ENCODE measurements at places on chromosomes 2 and 18.

GRCh38 chr2:208062113-208062512 lies 36.8 kb upstream of the PLEKHM3 start:
- H3K27me3 ChIP-seq: no peaks in the 10 kb centered on the region
- no peaks in the 10 kb centered on the region for H3K36me3 ChIP-seq
- H3K4me3 ChIP-seq: no peak overlapping the region

- H3K4me3 ChIP-seq: no peak overlapping the region
- no peaks in the 10 kb centered on the region for H3K27me3 ChIP-seq
- no peak for DNase-seq
- H3K36me3 ChIP-seq: peaks cover 39% of the 10 kb centered on the region
- H3K27ac ChIP-seq: no peak overlapping the region
Measured at GRCh38 chr2:20617892-20618467, 32.9 kb downstream of the HS1BP3 start.

GRCh38 chr2:218218268-218219185 lies 1.5 kb downstream of the ARPC2 start:
- peak overlapping the region; percentile 94 for H3K27ac ChIP-seq
- peaks cover 46% of the 10 kb centered on the region for H3K4me1 ChIP-seq
- no peak for DNase-seq

GRCh38 chr2:238459081-238459629 lies 32.4 kb downstream of the ASB1 start:
- no peak overlapping the region for H3K4me3 ChIP-seq
- H3K27me3 ChIP-seq: no peaks in the 10 kb centered on the region
- H3K36me3 ChIP-seq: no peaks in the 10 kb centered on the region

GRCh38 chr2:227799202-227799601 lies 14.4 kb upstream of the CCL20 start:
- DNase-seq: no peak
- H3K4me1 ChIP-seq: no peaks in the 10 kb centered on the region
- H3K36me3 ChIP-seq: no peaks in the 10 kb centered on the region
- H3K27me3 ChIP-seq: peaks cover 4% of the 10 kb centered on the region
- H3K4me3 ChIP-seq: no peak overlapping the region

DNA sequence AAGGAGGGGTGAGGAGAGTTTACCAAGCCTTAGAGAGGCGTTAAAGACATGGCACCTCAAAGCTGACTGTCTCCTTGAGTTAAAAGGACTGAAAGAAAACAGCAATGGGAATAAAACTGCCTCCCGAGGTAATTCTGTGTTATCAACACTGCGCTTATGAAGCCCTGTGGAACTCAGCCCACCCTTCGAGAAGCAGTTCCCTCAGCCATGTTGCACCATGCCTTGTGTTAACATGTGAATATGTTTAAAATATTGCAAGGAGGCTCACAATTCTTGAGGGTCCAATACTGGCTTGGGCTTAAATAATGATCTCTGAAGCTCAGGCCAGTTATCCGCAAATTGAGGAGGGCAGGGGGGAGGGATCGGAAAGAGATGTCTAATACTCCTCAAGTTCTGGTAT lies 14.7 kb downstream of the KLF7 start:
- no peak overlapping the region for H3K27ac ChIP-seq
- no peaks in the 10 kb centered on the region for H3K36me3 ChIP-seq

GRCh38 chr18:33076601-33077000 lies 303.8 kb upstream of the KLHL14 start:
- H3K27me3 ChIP-seq: no peaks in the 10 kb centered on the region
- H3K4me1 ChIP-seq: no peaks in the 10 kb centered on the region
- no peak overlapping the region for H3K4me3 ChIP-seq
- no peak for DNase-seq
- no peak overlapping the region for H3K27ac ChIP-seq

DNA sequence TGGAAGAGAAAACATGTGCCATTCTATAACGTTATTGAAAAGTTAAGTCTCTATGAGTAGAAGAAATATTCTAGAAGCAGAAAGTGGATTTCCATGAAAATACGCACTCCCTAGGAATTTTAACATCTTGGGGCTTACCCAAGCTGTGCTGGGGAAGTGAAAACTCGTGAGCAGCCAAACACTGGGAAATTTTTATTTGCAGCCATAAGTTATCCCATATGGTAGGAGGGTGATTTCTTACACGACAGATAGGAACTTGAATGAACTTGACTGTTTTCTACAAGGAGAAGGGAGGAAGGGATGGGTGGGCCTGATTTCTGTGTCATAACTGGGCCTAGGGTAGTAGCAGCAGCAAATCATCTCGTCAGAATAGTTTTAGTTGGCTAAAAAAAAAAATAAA lies 272.6 kb downstream of the ETAA1 start:
- H3K4me1 ChIP-seq: no peaks in the 10 kb centered on the region
- no peaks in the 10 kb centered on the region for H3K27me3 ChIP-seq
- no peak overlapping the region for H3K4me3 ChIP-seq

GRCh38 chr2:102236132-102236531 lies 49.3 kb downstream of the IL1RL2 start:
- peaks cover 8% of the 10 kb centered on the region for H3K4me1 ChIP-seq
- DNase-seq: no peak
- H3K27ac ChIP-seq: no peak overlapping the region
- no peak overlapping the region for H3K4me3 ChIP-seq

DNA sequence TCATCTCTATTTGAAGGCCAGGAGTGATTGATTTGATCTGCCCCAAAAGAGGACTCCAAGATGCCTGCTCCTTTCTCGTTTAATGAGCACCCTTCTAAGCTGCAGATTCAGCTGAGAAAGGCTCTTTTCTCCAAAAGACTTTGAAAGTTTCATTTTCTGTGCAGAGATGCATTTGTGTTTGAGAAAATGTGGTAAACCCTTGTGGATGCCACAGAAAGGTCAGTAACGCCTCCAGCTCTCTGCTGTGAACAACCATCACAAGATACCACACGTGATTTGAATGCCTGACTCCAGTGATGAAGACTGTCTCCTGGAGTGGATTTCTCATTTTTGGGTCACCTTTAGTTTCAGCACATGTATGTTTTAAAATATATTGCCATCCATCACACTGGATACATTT lies 35.0 kb upstream of the CCDC85A start:
- H3K36me3 ChIP-seq: no peaks in the 10 kb centered on the region
- no peak overlapping the region for H3K27ac ChIP-seq
- H3K4me1 ChIP-seq: no peaks in the 10 kb centered on the region
- no peak overlapping the region for H3K4me3 ChIP-seq
- no peaks in the 10 kb centered on the region for H3K27me3 ChIP-seq

- H3K27ac ChIP-seq: no peak overlapping the region
- H3K27me3 ChIP-seq: peaks cover 9% of the 10 kb centered on the region
- no peak for DNase-seq
- no peak overlapping the region for H3K4me3 ChIP-seq
Measured at GRCh38 chr2:105950521-105951383, 206.0 kb downstream of the NCK2 start.

DNA sequence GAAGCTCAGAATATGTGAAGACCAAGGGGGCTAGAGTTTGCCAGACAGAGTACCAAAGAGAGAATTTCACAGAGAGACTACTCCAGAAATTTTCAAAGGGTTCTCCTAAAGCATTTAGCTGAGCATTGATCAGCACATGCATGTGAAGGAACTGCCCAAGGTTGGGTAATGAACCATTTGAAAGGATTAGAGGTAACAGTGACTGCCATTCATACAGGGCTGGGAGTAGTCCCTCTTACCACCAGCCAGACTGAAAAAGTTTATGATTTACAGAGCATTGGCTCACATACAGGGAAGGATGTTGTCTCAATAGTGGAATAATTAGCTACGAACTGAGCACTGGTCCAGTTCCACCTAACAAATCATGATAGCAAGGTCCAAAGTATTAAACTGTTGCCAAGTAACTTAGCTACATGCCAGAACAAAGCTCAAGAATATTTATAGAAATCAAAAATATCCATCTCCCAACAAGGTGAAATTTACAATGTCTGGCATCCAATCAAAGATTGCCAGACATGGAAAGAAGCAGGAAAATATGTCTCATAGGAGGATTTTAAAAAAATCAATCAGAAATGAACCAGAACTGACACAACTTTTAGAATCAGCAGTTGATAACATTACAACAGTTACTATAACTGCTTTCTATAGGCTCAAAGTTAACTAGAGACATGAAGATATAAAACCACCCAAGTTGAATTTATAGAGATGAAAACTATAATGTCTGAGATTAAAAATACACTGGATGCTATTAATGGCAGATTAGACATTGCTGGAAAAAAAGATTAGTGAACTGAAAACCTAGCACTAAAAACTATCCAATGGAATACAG lies 25.7 kb upstream of the RNF103 start:
- no peak overlapping the region for H3K4me3 ChIP-seq
- H3K36me3 ChIP-seq: no peaks in the 10 kb centered on the region
- peaks cover 6% of the 10 kb centered on the region for H3K27me3 ChIP-seq
- no peak for DNase-seq

DNA sequence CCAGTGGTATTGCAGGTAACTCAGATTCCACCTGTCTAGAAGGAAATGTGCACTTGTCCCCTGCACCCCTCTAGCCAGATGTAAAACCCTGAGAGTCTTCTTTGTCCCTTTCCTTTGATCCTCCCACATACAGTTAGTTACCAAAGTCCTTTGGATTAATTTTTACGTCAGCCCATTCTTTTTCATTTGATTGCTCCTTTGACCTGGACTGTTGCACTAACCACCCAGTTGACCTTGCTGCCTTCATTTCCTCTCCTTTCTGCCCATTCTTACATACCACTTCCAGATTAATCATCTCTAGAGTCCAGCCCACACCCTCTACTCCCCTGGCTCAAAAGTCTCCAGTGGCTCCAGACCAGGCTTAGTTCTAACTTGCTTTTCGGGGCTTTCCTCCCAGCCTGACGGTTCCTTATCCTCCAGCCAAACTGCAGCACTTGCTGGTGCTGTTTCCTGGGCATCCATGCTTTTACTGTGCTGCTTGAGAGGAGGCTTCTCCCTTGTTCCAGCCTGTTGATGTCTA lies 99.3 kb downstream of the SPTBN1 start:
- no peak overlapping the region for H3K4me3 ChIP-seq
- H3K27me3 ChIP-seq: no peaks in the 10 kb centered on the region
- peaks cover 9% of the 10 kb centered on the region for H3K4me1 ChIP-seq
- no peaks in the 10 kb centered on the region for H3K36me3 ChIP-seq
- no peak for DNase-seq

DNA sequence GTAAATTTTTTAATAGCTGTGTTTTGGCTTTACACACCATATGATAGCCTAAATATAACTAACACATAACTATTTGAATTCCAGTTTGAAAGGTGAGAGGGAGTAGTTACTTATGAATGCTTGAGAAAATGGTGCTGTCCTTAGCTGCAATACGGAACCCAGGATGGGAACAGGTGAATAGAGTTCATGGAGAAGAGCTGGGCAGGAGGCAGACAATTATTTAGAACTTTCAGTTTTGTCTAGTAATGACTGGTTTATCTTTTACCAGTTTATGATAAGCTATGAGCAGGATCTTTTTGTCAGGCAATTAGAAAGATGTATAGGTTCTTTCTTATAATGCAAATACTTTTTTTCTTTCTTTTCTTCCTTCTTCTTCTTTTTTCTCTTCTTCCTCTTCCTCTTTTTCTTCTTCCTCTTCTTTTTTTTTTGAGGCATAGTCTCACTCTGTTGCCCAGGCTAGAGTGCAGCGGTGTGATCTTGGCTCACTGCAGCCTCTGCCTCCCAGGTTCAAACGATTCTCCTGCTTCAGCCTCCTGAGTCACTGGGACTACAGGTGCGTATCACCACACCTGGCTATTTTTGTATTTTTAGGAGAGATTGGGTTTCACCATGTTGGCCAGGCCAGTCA lies 25.9 kb downstream of the UBR3 start:
- H3K36me3 ChIP-seq: no peaks in the 10 kb centered on the region
- no peaks in the 10 kb centered on the region for H3K4me1 ChIP-seq
- no peak overlapping the region for H3K27ac ChIP-seq
- no peaks in the 10 kb centered on the region for H3K27me3 ChIP-seq

DNA sequence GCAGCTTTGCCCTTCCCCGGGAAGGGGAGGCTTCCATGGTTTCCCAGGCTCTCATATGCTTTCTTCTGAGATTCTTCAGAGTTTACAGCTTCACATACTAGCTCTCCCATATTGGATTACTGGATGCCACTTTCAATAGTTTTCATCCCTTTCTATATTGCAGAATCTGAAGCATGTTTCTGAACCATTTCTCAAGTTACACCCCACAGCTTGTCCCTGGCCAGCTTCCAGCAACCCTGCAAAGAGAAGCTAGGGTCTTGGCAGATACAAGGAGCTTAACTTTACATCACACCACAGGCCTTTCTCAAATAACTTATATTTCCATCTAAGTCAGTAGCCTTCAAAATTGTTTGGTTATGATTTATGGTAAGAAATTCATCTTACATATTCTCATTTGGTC lies 39.6 kb downstream of the LHCGR start:
- no peaks in the 10 kb centered on the region for H3K36me3 ChIP-seq
- no peak for DNase-seq
- no peak overlapping the region for H3K27ac ChIP-seq
- no peaks in the 10 kb centered on the region for H3K4me1 ChIP-seq

DNA sequence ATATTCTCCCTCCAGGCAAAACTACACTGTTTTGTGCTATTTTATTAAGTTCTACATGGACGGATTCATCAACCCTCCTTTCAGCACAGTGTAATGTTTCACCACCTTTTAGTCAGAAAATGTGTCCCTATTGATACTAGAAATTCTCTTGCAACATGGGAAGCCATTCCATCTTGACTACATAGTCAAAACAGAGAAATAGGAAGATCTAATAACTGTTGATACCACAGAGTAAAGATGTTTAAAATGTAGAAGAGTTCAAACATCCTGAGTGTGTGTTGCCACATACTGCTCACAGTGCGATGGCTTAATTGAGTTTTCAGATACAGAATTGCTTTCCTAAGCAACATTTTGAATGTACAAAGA lies 492.2 kb upstream of the RAB12 start:
- no peaks in the 10 kb centered on the region for H3K27me3 ChIP-seq
- H3K27ac ChIP-seq: no peak overlapping the region
- H3K4me1 ChIP-seq: no peaks in the 10 kb centered on the region
- no peak overlapping the region for H3K4me3 ChIP-seq
- DNase-seq: no peak

GRCh38 chr2:239087046-239087710 lies 239.3 kb downstream of the TWIST2 start:
- H3K4me3 ChIP-seq: no peak overlapping the region
- H3K36me3 ChIP-seq: peaks cover 6% of the 10 kb centered on the region
- DNase-seq: no peak
- H3K4me1 ChIP-seq: no peaks in the 10 kb centered on the region

- no peaks in the 10 kb centered on the region for H3K27me3 ChIP-seq
- no peaks in the 10 kb centered on the region for H3K36me3 ChIP-seq
- H3K4me1 ChIP-seq: peaks cover 15% of the 10 kb centered on the region
- no peak for DNase-seq
- peak overlapping the region; percentile 84 for H3K27ac ChIP-seq
- H3K4me3 ChIP-seq: no peak overlapping the region
Measured at GRCh38 chr2:8543060-8543382, 138.8 kb upstream of the ID2 start.

DNA sequence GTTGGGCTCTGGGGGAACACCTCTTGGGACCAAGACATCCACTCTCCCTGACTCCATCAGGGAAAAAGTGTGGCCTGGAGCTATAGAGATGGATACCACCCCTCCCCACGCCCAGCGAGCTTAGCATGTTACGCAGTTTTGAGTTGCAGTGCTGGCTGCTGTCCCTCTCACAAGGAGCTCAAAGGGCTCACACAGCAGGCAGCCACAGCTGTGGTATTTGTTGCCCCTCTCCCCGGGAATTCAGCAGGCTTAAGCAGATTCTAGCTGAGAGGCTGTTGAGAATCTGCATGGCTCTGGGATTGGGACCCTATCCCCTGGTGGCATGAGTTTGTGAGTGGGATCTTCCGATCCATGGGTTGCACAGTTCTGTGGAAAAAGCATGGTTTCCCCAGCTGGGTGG lies 673.1 kb upstream of the FSHR start:
- H3K4me1 ChIP-seq: no peaks in the 10 kb centered on the region
- no peaks in the 10 kb centered on the region for H3K27me3 ChIP-seq
- H3K4me3 ChIP-seq: no peak overlapping the region
- DNase-seq: no peak

Data from T-cell (primary cell).